NCI-H1105 (cell line): ENCODE measurements at places on chromosomes 4 and X.

DNA sequence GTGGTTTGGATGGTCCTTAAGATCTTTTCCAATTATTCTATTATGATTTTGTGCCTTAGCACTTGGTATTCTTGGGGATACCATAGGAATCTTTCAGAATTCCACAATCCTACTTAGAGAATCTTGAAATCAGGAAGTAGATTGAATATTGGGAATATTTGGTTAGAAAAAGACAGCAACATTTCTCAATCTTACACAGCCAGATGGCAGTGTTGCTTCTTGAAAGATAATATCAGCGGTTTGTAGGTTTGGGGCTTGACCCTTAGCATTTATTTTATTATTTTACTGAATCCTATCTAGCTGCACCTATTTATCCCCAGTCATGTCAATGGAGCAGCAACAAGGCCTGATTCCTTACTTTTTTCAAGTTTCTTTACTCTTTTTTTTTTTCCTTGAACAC, 28.6 kb downstream of the MAGEB1 start:
- no peak for DNase-seq

- no peak for DNase-seq
Measured at GRCh38 chr4:139555705-139556070, 331 bp downstream of the SETD7 start.

GRCh38 chr4:120466429-120466828, 399.8 kb upstream of the MAD2L1 start:
- DNase-seq: no peak

GRCh38 chrX:24482823-24483415, 17.8 kb downstream of the PDK3 start:
- DNase-seq: no peak

DNA sequence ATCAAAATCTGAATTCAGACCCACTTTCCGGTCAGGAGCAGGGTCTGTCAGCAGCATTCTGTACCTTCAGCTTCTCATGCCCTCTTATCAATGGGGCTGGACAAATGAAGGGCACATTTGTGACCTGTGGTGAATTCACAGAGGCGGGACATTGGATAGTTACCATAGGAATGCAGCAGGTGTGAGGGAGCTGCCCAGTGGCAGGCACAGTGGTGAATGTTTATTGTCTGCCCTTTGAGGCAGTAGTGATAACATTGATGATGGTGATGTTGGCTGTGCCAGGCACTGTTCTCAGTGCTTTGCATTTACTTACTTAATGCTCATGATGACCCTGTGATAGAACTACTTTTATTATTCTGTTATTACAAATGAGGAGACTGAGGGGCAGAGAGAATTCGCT, 101.2 kb upstream of the KIT start:
- DNase-seq: no peak

DNA sequence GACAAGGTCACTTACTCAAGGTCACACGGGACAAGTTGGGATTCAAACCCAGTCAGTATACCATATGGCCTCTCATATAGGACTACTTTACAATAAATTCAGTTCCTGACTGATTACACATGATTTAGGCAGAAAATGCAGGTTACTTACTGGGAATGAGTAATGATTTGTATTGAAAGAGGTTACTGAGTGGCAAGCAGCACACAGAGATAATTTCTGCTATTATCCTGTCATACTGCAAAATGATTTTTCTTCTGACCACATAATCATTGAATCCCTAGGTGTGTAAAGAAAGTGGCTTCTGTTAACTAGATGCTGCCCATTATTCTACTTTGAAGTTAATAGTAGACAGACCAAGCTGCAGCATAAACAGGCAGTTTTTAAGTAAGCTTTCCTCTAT, 8.2 kb downstream of the FREM3 start:
- no peak for DNase-seq

GRCh38 chr4:142556570-142557238, 289.4 kb downstream of the INPP4B start:
- no peak for DNase-seq
